ENCODE measurements at places on chromosomes 5 and 9.

GRCh38 chr9:27665136-27665535 lies 91.9 kb upstream of the C9orf72 start:
- no peak for DNase-seq

DNA sequence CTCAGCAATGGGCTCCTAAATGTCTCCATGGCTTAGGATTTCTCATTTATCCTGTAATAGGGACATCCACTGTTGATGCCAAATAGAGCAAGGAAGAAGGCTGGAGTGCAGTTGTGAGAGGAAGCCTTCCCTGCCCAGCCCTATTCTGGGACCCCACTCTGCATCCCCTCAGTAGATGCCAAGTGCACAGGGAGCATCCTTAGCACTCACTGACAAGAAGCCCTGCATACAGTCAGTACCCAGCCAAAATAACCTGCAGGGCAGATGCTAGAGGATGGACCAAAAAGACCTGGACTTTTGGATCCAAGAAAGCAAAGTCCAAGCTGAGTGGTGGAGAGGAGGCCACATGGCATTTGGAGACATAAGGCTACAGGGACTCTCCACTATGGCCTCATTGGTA lies 113.5 kb upstream of the SPOCK1 start:
- DNase-seq = no peak

DNA sequence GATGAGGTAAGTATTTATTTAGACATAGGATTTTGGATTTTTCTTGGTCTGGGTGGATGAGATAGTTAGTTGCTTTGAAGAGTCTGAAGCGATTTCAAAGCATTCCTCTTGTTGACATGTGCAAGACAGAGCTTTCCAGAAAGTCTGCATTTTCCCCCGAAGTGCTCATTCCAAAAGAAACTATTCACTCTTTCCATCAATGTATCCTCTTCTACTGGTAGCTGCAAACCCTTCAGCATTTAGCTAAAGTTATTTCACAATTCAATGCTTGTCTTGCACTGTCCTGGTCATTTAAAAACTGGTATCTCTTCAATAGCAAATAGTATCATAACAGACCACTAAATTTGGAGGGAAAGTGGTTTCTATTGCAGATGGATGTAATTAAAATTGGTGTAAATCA lies 13.0 kb downstream of the NREP start:
- no peak for DNase-seq

DNA sequence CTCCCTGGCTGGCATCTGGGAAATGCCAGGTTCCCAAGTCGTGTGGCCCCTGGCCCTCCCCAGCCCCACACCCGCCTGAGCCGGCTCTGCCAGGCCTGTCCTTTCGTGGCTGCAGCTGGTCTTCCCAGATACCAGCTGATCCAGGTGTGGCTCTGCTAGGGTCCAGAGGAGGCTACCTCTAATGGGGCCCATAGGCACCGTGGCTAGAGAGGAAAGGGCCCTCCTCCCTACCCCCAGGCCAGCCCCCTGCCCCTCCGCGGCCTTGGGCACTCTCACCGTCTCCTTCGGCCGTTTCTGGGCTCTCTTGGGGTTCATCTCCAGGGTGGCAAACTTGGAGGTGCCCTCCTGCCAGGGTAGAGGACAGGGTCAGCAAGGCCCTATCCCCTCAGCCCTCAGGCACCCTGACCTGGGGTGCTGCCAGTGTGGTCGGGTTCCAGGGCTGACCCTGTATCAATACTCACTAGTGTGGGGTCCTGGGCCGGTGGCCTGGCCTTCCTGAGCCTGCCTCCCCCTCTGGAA lies 17.0 kb downstream of the RALGDS start:
- DNase-seq = no peak

DNA sequence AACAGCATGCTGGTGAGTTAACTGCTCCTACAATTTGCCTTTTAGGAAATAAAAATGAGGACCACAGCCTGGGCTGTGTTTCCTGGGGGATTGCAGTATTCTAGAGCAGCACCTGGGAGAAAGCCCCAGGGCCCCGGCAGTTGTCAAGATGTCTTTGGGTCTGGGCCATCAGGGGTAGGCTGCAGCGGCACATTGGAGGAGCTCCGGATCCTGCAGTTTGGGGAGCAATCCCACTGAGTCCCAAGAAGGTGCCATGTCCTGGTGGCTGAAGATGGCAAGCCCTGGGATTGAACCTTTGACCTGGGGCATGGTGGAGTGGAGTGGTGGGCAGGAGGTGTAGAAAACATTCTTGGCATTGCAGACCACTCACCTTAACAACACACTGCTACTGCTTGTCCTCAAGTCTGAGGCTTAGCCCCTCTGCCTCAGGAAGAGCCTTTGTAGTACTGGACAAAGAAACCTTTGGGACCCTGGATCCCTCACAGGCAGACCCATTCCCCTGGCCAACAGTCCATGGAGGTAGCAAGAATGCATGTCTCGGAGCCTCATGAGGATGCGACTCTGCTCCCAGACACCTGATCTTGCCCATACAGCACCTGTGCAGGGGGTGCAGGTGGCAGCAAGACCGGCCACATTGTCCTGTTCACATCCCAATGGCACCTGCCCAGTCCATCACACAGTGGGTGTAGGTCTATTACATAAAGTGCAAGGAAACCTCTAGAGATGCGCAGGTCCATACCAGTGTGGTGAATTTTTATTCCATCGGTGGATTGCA lies 159.1 kb upstream of the IRX2 start:
- peak; percentile 28 for DNase-seq

- no peak for DNase-seq
Observed at GRCh38 chr5:132787076-132787475, 10.0 kb upstream of the SEPTIN8 start.

DNA sequence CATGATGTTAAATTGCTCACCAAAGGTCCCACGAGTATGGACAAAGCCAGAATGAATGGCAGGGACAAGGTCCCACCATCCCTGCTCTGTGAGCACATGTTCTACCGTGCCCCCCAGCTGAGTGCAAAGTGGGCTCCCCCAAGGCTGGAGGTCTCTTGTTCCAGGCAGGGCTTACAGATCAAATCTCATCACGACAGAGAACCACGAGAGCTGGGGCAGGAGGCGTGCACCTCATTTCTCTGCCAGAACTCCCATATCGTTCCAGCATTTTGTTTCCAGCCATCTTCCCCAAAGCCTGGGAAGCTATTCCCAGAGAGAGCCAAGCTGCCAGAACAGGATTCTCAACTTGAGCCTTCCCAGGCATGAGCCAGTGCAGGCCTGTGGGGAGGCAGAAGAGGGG lies 108.5 kb downstream of the ZNF354C start:
- DNase-seq = no peak

- DNase-seq = no peak
Observed at GRCh38 chr5:112608975-112609374, 128.7 kb upstream of the APC start.

- no peak for DNase-seq
Observed at GRCh38 chr5:93870649-93871048, 129.2 kb upstream of the POU5F2 start.

- no peak for DNase-seq
Observed at GRCh38 chr5:25568294-25568693, 923.5 kb upstream of the CDH10 start.

DNA sequence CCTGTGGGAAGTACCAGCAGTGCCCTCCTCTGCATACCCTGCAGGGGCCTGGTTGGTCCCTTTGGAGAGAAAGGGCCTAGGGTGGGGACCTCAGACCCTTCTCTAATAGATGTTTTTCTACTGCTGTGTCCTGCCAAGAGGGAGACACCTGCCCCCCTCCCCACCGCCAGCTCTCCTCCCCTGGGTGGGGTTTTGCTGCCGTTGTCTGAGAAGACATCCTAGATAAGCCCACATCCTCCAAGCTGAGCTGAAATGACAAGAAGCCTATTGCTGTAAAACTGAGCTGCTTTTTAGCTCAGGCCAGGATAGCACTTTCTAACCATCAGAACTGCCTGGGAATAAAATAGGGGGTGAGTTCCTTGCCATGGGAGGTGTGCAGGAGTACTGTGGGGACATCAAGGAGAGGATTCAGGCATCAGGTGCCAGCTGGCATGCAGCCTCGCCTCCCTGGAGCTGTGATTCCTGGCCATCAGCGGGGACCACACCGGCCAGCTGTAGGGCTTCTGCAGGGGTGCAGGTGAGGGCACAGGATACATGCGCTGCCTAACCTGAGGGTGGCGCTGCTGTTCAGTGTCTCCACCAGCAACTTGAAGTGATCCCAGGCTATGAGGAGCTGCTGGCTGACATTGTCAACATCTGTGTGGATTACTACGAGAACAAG lies 37.9 kb downstream of the CYFIP2 start:
- peak; percentile 84 for DNase-seq

Measured in H1 (cell line).